ENCODE measurements at places on chromosomes 3 and 15.

GRCh38 chr15:85661859-85662258 lies 132.9 kb downstream of the KLHL25 start:
- no peak for DNase-seq

DNA sequence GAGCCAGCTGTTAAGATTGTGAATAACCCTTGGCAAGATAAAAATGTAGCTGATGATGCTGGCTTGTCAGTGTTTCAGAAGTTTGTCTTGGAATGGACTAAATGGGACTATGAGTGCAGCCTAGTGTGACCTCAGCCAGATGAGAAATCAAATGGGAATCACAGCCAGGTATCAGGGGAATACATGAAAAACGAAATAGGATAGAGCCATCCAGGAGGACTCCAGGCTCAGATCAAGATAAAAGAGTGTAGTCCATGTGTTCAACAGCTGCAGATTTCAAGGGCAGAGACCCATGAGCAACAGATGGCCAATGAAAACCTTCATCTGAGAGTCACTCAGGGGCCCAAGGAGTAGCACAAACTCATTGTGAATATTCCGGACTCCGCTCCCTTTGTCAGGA lies 1080.9 kb upstream of the CADM2 start:
- DNase-seq, result no peak

- DNase-seq, result no peak
Observed at GRCh38 chr3:149586871-149587270, 71.0 kb downstream of the WWTR1 start.

- no peak for DNase-seq
Observed at GRCh38 chr15:101654171-101654570, 2.0 kb upstream of the TM2D3 start.

DNA sequence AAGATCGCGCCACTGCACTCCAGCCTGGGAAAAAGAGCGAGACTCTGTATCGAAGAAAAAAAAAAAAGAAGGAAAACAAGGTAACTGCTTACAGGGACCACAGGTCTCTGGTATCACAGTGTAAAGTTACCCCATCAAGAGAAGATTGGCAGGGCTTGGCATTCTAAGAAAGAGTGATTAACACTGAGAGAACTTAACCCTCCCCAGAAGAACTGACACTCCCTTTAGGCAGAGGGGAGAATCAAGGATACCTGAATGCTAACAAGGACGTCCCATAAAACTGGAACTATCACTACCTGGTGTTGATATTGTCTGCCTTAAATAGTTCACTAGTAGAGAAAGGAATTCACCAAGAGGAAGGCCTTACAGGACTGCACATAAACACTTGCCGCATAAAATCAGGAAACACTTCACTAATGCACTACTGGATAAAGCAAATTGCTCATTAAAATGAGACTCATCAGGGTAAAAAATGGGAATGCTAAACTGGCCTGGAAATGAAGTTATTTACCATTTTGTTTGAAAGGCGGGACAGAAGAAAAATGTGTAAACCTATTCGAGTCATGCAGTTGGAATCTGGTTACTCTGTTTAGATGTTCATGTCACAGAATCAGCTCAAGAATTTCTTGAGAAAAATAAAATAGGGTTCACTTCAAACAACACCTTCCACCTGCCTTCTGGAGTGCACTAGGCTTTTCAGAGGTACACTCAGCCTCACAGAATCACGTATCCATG lies 121.6 kb downstream of the FOXP1 start:
- DNase-seq, result no peak

DNA sequence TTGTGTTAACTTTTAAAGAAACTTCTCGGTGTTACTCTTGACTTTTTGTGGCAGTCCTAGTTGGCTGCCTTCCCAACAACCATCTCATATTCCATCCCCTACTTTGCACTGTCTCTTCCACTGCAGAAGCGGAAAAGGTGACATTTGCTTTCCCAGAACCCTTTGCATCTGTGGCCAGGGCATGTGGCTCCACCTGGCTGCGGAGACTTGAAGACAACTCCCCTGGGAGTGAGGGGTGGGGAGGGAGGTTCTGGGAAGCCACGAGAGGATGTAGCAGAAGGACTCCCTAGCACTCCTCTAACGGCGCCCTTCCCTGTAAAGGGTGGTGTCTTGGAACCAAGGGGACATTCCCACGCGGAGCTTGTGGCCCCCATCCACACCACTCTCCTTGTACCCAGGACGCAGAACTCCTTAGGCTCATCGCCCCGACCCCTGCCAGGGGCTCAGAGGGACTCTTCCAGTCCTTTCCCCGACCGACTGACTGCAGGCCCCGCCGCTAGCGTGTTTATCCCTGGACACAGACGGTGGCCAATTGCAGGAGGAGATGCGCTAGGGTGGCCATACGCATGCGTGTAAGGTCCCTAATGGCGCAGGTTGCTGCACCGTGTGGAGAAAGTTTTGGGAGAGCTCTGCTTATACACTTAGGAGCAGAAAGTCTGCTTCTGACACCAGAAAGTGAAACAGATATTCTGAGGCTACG lies 33.2 kb upstream of the SECISBP2L start:
- no peak for DNase-seq

DNA sequence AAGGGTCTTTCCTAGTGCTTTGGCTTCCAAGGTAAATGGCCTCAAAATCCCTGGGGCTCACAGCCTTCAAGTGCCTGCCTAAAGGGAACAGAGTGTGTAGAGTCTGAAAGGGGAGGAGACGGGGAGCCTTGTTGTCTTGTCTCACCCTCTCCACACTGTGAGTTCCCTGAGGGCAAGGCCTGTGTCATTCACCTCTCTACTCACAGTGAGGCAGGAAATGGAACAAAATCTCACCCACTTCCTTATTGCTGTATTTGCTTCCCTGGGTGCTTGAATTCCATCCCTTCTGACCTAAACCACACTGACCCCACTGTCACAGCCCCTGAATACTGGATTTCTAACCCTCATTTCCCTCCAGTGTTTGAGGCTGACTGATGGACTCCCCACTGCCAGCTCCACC lies 197.5 kb downstream of the EPHB1 start:
- no peak for DNase-seq

DNA sequence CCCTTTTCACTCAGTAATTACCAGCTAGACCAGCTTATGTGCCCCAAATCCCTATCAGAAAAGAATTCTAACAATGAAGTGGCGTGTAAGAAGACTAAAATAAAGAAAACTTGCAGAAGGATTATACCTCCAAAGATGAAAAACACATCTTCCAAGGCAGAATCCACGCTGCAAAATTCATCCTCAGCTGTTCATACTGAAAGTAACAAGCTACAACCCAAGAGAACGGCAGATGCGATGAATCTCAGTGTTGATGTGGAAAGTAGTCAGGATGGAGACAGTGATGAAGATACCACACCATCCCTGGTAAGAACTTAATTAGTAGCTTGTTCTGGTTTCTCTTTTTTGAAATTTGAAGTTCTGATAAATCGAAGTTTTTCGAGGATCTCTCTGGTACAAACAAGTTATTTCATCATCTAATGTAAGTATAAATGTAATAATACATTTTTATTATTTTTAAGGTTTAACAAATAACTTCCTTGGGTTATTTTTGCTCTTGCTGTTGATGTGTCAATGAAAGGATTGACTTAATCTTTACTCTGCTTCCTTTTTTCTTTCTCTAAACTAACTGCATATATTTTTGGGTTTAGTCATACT lies 1.4 kb downstream of the WDR76 start:
- DNase-seq, result no peak

DNA sequence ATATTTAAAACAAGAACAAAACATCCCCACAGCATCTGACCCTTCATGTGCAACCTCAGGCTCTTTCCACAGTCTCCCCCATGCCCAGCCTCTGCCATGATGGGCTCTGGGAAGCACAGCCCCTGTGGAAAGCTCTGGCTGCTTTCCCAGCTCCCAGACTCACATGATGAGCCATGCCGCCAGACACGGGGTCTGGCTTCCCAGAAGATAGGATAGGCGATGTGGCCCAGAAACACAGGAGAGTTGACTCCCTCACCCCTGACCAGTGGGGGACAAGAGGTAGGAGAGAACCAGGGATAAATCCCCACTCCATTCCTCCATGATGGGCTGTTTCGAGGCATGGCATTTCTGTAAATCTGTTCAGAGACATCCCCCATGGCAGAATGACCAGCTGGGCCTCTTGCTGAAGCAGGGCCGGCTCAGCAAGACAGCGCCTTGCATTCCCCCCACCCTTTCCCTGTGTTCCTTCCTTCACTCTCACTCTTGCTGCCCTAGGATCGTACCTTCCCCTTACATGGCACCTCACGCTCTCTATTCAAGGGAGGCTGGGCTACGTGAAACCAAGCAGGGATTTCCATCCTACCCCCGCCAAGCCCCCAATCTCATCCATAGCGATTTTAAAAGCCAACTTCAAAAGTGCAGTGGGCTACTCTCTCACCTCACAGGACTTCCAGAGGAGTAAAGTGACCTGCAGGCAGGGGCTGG lies 192.4 kb downstream of the ABHD5 start:
- no peak for DNase-seq

- DNase-seq, result no peak
Observed at GRCh38 chr3:60291115-60291514, 960.1 kb downstream of the FHIT start.

DNA sequence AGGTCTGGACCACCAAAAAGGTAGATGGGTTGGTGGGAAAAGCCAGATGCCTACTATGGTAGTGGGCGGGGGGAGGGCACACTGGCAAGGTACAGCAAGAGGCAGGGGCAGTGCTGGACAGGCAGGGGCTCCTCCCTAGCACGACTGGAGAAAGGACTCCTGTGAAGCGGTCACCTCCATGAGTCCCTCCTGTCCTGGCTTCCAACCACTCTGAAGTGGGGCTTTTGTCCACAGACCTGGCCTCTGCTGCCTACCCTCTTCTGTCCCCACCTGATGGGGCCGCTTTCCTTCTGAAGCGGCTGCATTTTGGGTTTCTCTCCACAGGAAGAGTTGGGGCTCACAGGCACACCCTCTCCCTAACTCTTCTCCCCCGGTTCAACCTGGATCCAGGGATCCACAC lies 2.7 kb upstream of the SPTBN5 start:
- no peak for DNase-seq

- no peak for DNase-seq
Observed at GRCh38 chr15:94432279-94432678, 200.9 kb downstream of the MCTP2 start.

DNA sequence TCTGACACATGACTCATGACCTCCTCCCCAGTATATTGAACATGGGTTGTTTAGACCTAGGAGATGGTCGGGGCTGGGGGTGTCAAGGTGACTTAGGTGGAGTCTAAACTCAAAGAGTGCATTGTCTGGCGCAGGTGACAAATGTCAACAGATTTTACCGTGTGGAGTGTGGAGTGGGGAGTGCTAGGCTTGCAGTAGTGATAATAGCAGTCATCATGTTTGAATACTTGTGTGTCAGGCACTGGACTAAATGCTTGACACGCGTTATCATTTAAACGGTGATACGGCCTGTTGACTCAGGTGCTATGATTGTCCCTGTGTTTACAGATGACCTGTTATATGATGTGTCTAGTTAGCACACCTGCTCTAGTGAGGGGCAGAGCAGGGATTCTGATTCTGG lies 30.8 kb downstream of the MUC20 start:
- DNase-seq, result no peak

GRCh38 chr15:93300796-93301195 lies 211.8 kb upstream of the RGMA start:
- no peak for DNase-seq

DNA sequence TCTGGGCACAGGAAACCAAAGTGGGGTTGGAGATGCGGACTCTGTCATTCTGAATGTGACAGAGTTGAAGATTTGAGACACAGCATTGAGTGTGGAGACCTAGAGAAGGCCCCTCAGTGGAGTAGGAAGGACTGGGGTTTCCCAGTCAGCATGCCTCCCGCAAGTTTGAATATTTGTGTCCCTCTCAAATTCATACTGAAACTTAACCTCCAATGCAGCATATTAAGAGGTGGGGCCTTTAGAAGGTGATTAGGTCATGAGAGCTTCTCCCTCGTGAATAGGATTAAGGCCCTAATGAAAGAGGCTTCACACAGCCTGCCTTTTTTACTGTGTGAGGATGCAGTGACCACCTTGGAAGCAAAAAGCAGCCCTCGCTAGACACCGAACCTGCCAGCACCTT lies 8.0 kb downstream of the HDDC3 start:
- no peak for DNase-seq

- no peak for DNase-seq
Observed at GRCh38 chr3:29892976-29893554, 612.2 kb downstream of the RBMS3 start.

DNA sequence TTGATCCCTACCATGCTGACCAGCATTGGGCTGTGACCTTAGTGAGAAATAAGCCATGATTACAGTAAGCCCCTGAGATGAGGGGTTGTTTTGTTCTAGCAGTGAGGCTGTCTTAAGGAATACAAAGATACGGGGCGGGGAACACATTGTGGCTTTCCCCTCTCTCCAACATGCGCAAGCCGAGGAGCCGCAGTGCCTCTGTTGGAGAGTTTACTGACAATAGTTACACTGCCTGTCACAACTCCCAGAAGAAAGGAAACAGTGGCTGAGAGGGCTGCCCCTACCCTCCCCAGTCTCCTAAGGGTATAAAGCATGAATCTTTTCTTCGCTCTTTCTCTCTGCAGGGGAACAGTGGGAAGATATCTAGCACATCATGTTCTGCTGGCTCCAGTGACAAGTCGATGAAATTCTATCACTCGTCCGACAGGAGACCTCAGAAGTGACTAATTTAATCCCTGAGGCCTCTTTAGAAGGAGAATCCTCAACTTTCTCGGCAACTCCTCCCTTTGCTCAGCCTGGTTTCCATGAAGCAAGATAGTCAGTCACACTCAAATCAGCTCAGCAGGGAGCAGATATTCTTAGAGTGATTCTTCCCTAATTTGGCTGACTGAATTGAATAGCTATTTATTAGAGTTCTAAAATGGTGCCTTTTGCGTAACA lies 409.0 kb upstream of the PROK2 start:
- no peak for DNase-seq

Measured in stimulated activated CD4-positive, alpha-beta T cell treated with anti-CD3 and anti-CD28 coated beads, Interleukin-12 subunit alpha, Interleukin-12 subunit beta, amount 100 ng/mL, for 4 hours (primary cell).